ENCODE measurements at places on chromosomes 7 and 10. TPM values are rescaled to one million over a fixed set of nuclear protein-coding genes. Genes with fewer than 3 reads are reported as not detected.

The WNT16 gene
- not detected for total RNA-seq

- H3K36me3 ChIP-seq: no peaks in the 10 kb centered on the region
- no peak overlapping the region for H3K27ac ChIP-seq
- H3K4me3 ChIP-seq: no peak overlapping the region
- H3K27me3 ChIP-seq: no peaks in the 10 kb centered on the region
- DNase-seq: no peak
- H3K4me1 ChIP-seq: no peaks in the 10 kb centered on the region
These were observed 617.6 kb downstream of the INHBA start for GRCh38 chr7:41085244-41085643.

GRCh38 chr7:133470-133869 lies 58.9 kb upstream of the FAM20C start:
- H3K4me1 ChIP-seq: peaks cover 6% of the 10 kb centered on the region
- no peaks in the 10 kb centered on the region for H3K27me3 ChIP-seq
- no peaks in the 10 kb centered on the region for H3K36me3 ChIP-seq
- no peak overlapping the region for H3K27ac ChIP-seq
- no peak overlapping the region for H3K4me3 ChIP-seq

GRCh38 chr10:110335314-110336064 lies 30.8 kb upstream of the SMNDC1 start:
- H3K4me1 ChIP-seq: no peaks in the 10 kb centered on the region
- no peak overlapping the region for H3K4me3 ChIP-seq
- no peak for DNase-seq

DNA sequence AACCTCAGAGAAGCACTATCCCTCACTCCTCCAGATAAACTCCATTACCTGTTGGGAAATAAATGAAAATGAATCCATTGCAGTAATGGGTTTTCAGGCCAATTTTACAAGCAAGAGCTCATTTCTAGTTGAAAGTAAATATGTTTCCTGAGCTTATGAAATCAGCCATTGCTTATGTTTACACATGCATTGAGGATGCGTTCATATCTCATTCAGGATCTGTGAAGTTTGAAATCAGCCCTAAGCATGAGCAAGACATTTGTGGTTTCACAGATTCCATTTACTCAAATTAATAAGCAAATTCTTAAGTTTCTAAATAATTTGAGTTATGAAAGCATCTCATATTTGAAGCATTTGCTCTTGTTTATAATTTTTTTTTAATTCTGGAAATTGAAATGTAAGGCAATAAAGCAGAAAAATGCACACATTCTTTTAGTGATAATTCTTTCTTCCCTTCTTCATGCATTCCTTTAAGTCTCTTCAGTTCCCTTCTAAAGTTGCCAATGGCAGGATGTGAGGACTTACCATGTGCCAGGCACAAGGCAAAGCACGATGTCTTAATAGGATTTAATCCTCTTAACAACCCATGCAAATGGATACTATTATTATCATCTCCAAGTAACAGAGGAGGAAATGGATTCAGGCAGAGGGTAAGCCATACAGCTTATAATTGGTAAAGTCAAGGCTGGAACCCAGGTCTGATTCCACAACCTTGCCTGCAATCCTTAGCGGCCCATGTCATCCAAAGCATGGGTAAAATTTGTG lies 35.0 kb upstream of the CTTNBP2 start:
- no peak for DNase-seq
- no peak overlapping the region for H3K27ac ChIP-seq
- no peaks in the 10 kb centered on the region for H3K4me1 ChIP-seq
- H3K36me3 ChIP-seq: no peaks in the 10 kb centered on the region
- no peaks in the 10 kb centered on the region for H3K27me3 ChIP-seq
- no peak overlapping the region for H3K4me3 ChIP-seq

GRCh38 chr7:104052979-104053378 lies 63.5 kb upstream of the RELN start:
- H3K4me3 ChIP-seq: no peak overlapping the region
- no peaks in the 10 kb centered on the region for H3K27me3 ChIP-seq
- no peak overlapping the region for H3K27ac ChIP-seq
- no peaks in the 10 kb centered on the region for H3K4me1 ChIP-seq

DNA sequence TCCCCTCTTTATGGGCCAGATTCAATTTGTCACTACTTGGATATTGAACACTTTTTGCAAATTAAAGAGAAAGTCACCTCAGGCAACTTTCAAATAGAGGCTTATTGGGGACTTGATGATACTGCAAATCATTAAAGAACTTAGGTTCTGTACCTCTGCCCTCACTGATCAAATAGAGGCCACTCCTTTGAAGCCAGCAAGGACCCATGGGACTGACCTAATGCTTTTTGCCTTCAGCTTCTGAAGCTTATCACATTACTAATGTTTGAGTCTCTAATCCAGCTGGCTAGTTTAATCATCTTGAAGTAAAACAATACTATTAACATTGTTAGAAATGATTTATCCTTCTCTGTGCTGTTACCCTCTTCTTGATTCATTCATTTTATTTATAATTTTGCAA lies 93.0 kb upstream of the ZNF800 start:
- DNase-seq: no peak
- no peak overlapping the region for H3K4me3 ChIP-seq
- H3K4me1 ChIP-seq: no peaks in the 10 kb centered on the region
- no peaks in the 10 kb centered on the region for H3K36me3 ChIP-seq

DNA sequence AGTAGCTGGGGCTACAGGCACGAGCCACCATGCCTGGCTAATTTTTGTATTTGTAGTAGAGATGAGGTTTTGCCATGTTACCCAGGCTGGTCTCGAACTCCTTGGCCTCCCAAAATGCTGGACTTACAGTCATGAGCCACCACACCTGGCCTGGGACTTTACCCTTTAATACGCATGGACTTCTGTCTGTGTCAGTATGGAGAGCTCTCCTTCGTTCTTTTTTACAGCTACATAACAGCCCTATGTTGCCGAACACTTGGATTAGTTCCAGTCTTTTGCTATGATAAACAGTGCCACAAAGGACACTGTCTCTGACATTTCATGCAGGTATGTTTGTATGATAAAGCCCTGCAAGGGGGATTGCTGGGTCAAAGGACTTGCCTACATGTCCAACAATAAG lies 10.9 kb upstream of the OAT start:
- no peak overlapping the region for H3K4me3 ChIP-seq
- no peaks in the 10 kb centered on the region for H3K27me3 ChIP-seq
- H3K27ac ChIP-seq: no peak overlapping the region
- H3K36me3 ChIP-seq: no peaks in the 10 kb centered on the region
- no peak for DNase-seq

Data from ascending aorta (tissue), 2 donors.